Stimulated activated CD4-positive, alpha-beta T cell treated with anti-CD3 and anti-CD28 coated beads, Interleukin-15, amount 100 ng/mL, for 1 hour (primary cell): ENCODE measurements at places on chromosomes 1 and 21.

DNA sequence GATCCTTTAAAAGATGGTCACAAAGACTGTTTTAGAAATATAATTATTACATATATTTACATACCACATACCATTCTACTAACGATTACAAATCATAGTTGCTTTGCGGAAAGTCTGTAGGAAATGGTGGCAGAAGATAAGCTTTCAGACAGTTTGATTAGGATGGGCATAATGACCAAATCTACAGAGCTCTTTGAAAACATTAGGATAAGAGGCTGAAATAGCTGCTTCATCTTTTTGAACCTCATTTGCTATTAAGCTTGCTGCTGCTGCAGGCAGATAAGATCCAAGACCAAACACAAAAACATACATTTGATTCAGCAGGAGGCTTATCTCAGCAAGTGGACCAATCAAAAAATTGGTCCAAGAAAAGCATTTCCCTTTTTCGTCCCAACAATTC lies 47.1 kb downstream of the DDAH1 start:
- DNase-seq = no peak

DNA sequence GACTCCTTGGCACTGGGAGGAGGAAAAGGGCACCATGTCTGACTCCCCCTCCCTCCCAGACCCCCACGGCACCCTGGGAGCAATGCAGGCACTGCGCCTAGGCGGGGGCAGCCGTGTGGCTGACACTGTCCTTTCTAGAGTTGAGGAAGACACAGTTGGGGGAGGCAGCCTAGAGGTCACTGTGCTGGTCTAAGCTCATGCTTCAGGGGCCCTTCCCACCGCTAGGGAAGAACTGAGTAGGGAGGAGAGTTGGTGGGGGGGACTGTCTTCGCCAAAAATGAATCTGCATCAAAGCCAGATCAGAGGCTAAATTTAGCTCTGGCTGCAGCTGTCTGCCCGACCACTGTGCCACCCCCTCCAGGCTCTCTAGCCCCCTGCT lies 3.4 kb downstream of the SEMA6C start:
- DNase-seq = no peak

- no peak for DNase-seq
Measured at GRCh38 chr1:38418195-38419030, 371.8 kb upstream of the POU3F1 start.

GRCh38 chr1:46487818-46488218 lies 1.8 kb upstream of the DMBX1 start:
- no peak for DNase-seq

DNA sequence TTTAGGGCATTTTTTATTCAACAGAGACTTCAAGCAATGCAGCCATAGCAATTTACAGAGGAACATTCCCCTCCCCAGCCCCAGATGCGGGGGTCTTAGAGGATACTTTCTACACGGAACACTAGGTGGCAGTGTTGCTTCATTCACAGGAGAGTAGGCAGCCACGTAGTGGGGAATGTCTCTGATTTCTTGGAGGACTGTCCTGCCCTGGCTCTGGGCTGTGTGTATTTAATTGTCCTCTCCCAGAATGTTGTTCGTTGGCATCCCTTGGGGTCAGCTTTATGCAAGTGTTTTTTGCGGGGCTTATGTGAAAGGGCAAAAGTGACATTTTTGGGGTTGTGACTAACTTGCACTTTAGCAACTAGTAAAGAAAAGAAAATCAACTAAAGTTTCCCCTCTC lies 96.9 kb downstream of the PAPPA2 start:
- DNase-seq = no peak
